ENCODE measurements at places on chromosomes 13 and 19. TPM values are rescaled to one million over a fixed set of nuclear protein-coding genes. Genes with fewer than 3 reads are reported as not detected.

GRCh38 chr19:46428239-46429135 is at the start of gene PNMA8C:
Gene PNMA8C (minus strand): TSS chr19:46428936. CDS start chr19:46428359, 577 bp downstream.
- no peak for DNase-seq

DNA sequence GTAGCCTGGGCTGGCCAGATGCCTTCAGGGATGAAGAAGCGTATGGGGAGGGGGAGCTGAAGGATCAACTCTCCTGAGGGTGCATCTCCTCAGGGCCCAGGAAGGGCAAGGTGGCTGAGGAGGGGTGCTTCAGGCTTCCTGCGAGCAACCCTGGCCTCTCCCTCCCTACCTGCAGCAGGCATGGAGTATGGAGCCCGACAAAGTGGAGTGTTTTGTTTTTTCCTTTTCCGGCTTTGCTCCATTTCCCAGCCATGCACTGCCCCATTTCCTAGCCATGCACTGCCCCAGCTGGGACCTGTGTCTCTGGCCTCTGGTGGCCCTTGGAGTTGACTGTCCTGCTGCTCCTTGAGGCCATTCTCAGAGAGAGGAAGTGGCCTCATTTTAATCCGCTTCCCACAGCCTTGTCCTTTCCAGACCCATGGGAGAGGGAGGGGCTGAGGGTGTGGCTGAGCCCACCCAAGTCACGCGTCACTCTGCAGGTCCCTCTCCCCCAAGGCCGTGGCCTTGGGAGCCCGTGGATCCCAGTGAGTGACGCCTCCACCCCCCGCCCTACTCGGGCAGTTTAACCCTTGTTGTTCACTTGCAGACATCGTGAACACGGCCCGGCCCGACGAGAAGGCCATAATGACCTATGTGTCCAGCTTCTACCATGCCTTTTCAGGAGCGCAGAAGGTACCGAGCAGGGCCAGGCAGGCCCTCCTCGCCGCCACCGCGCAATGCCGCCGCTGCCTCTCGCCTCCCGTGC is 34.4 kb downstream of the CAPN12 start:
- DNase-seq = no peak

- no peak for DNase-seq
These were observed 337.0 kb upstream of the SLC10A2 start for GRCh38 chr13:103403148-103403740.

DNA sequence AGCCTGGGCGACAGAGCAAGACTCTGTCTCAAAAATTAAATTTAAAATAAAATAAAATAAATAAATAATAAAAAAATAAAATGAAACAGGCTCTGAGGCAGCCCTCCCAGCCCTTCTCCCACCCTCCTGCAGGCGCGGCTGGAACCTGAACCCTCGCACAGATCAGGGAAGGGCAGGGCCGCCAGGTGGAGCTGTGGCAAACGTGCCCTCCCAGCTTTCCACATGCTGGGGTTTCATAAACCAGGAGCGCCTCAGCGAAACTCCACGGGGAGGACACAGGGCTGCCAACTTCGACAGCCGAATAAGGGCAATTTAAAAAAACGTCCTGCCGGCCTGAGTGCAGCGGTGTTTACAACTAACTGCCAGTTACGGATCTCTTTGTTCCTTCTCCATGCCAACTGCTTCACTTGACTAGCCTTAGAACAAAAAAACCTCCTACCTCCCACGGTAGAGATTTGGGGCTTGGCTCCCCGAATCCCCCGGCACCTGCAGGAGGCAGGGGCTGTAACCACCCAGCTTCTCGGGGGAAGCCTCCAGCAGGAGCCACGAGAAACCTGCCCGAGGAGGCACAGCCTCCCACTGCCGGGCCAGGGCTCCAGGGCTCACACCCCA is 15.9 kb downstream of the ZNF787 start:
- no peak for DNase-seq

DNA sequence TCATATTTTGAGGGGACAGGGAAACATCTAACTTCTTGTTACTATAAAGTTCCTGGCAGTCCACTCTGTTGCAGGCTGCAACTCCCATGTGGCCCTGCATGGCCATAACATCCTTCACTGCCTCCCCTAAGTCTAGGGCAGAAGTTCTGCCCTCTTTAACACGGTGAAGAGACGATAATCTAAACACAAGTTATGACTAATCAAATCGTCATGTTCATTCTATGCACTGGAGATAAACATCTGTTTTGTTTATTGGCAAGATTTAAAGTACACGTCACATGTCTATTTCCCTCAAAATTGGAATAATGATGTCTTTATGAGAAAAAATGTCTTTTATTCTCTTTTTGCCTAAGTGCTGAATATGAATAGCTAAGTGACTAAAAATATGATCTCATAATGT is 1629.4 kb downstream of the PCDH9 start:
- no peak for DNase-seq

- peak; percentile 37 for DNase-seq
These were observed 1201.3 kb downstream of the EFNB2 start for GRCh38 chr13:105334211-105334610.

GRCh38 chr19:3954107-3954506 is 16.8 kb downstream of the DAPK3 start:
- DNase-seq = no peak

GRCh38 chr13:94710881-94711560 is 1.3 kb downstream of the SOX21 start:
- no peak for DNase-seq

- DNase-seq = no peak
These were observed 4.4 kb upstream of the TUBA3C start for GRCh38 chr13:19185865-19186645.

DNA sequence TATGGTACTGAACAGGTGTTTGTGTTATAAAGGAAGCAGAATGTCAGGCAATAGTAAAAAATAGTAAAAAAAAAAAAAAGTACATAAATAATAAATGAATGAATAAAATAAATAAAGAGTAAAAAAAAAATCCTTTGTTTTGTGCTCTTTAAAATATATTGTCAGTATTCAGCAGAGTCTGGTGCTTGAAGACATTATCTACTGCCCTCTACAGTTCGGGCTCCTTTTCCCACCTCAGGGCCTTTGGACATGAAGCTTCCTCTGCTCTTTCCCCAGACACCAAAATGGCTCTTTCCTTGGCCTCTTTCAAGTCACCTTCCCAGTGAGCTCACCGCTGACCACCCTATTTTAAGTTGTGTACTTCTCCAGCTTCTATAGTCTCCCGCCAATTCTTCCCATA is 137.5 kb downstream of the TNFRSF19 start:
- DNase-seq = no peak

DNA sequence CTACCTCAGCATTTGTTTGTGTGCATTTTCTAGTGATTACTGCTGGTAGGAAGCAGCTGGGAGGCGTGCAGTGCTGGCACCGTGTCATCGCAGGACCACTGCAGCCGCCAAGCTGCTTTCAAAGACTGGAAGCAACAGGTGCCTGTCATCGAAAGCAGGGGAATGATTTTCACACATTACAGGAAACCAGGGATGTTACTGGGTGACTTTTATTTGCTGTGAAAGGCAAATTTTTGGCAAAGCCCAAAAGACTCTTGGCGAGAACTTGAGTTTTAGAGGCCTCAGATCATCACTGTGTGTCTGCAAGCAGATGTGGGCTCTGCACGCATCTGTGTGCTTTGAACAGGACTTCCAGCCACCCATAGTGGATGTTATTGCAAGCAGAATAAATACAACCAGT is 176.4 kb downstream of the FLT1 start:
- DNase-seq = no peak

DNA sequence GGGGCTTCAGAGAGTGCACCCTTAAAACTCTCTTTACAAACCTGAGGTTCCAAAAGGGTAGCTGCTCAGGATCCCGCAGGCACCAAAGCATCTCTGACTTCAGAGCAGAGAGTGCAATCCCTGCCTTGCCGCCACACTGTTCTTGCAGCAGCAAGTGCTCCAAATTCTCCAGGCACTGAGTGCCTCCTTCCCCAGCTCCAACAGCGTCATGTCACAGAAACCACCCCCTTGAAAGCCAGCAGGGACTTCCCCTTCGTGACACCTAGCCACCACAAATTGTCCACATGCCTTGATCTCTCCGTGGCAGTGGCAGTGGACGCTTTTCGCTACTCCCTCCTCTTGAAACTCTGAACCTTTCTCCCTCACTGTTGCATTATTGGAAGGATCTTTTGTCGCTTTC is 39.9 kb downstream of the MBNL2 start:
- no peak for DNase-seq

DNA sequence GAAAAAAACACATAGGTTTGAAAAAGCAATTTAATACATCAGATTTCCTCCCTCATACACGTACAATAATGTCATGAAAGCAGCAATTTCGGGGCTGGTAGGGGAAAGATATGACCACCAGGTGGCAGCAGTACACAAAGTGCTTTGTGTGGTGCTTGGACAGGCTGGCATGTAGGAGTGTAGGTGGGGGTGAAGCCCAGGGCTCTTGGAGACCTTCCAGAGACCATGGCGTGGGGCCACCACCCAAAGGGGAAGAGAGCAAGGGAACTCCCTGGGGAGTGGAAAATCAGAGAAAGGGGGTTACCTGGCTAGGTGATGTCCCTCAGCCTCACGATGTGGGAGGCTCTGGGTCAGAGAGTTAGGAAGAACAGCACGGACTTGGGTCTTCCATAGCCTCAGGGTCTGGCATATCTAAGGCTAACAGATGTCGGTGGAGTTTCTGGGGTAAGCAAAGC is 11.8 kb upstream of the CCNA1 start:
- no peak for DNase-seq

DNA sequence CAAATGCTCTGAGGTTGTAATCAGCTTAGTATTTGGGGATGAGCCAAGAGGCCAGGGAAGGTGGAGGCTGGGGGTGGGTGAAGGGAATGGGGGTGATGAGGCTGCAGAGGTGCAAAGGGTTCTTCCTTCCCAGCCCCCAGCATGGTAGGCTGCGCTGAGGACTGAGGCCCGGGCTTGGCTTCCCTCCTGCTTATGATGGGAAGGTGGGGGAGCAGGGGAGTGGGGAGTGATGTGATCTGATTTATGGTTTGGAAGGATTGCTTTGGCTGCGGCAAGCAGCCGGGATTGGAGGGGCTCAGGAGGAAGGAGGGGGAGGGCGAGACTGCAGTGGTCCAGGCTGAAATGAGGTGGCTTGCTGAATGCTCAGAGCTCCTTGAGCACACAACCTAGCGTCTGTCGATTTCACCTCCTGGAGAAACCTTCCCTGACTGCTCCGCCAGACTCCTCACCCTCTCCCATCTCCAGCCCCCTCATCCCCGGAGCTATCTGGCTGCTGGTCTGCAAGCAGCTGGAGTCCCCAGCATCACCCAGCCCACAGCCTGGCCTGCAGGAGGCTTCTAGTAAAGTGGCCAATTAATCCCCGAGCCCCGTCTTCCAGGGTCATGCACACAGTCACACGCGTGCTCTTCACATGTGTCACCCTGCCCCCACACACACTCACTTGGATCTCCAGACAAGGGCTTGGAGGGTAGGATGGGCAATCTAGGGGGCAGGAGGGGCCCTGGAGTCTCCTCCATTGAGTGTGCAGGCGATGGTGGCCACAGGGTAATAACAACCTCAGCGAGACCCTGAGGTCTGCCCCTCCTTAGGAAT is 757 bp upstream of the CLEC11A start:
- DNase-seq = no peak

DNA sequence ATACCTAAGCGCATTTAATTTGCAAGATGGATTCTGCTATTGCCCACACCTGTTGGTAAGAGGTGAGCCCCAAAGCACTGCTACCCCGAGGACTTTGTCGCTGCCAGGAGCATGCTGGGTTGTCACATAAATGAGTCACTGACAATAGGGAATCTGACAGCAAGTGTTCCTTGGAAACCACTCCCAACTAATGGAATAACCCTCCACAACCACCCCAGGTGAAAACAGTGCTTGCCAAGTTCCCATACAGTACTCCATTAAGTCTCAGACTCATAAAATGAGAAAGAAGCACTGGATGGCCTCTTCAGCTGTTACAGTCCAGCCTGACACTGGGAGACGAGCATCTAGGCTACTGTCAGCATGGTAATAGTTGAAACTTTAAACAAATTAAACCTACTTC is 108.6 kb downstream of the EFNB2 start:
- no peak for DNase-seq

- DNase-seq = no peak
These were observed 1.4 kb downstream of the UHRF1 start for GRCh38 chr19:4910594-4911281.

GRCh38 chr13:24636776-24637175 is 43.4 kb upstream of the ATP12A start:
- no peak for DNase-seq

DNA sequence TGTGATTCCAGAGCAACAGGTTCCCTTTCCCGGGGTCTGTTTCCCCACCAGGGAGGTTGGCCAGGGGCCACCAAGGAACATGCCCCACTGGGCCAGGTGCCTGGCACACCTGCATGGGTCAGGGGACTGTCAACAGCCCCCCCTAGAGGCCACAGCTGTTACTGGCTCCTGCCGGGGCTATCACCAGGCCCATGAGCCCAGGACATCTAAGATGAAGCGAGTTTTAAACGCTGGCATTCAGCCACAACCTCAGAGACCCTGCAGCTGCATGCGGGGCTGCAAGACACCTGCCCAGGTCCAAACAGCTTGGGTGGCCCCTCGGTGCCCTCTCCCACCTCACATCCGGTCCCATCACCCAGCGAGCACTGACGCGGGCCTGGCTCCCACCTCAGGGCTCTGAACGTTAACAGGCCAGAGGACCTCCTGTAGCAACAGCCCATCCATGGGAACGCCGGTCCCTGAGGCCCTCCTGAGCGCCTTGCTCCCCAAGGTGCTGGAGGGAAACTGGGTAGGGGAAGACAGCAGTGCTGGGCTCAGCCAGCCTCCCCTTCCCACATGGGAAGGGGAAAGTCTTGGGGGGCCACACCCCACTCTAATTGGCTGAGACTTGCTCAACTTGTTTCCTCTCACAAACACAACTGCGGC is 12.0 kb downstream of the KHSRP start:
- DNase-seq = no peak

DNA sequence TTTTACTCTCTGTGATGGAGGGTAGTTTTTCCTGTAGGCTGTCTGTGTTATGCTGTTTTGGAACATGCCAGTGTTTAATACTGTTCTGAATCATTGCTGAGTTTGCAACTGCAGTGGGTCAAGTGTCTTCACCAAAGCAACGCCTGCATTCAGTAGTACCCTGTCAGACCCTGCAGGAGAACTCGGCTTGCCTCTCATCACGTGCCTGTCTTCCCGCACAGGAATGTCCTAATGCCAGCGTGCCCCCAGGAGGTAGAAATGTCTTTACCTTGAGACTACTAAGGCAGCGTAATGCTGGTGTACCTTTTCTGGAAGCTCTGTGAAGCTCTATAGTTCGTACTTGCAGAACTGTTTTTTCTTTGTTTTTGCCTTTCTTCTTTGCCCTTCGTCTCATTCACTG is 42.3 kb downstream of the POLR1D start:
- no peak for DNase-seq

GRCh38 chr13:111211789-111212516 is 96.8 kb downstream of the ARHGEF7 start:
- DNase-seq = no peak

SIAH3 gene
- not detected for polyA plus RNA-seq

ASF1B gene
- polyA plus RNA-seq = 11.1 TPM

NBEA gene
- polyA plus RNA-seq = 24.6 TPM

CCDC124 gene
- 37.6 TPM for polyA plus RNA-seq

IGFL1 gene
- polyA plus RNA-seq = not detected

KLK14 gene
- polyA plus RNA-seq = 0.06 TPM

PLVAP gene
- not detected for polyA plus RNA-seq

MRPS12 gene
- polyA plus RNA-seq = 49.3 TPM

CDX2 gene
- not detected for polyA plus RNA-seq

FRY gene
- 40.7 TPM for polyA plus RNA-seq

COL4A1 gene
- 375 TPM for polyA plus RNA-seq

Data from BJ (cell line).